ENCODE measurements at places on chromosomes 16 and 17. TPM values are rescaled to one million over a fixed set of nuclear protein-coding genes. Genes with fewer than 3 reads are reported as not detected.

The NT5C3B gene
- 92.5 TPM for polyA plus RNA-seq

The KCNJ2 gene
- polyA plus RNA-seq, result 8.3 TPM

The BIRC5 gene
- polyA plus RNA-seq, result 32.8 TPM

The SLC5A10 gene
- polyA plus RNA-seq, result not detected

The CCL1 gene
- polyA plus RNA-seq, result not detected

The GINS2 gene
- polyA plus RNA-seq, result 7.9 TPM

The FOXJ1 gene
- polyA plus RNA-seq, result not detected

The SLC16A6 gene
- polyA plus RNA-seq, result 0.60 TPM

The SOCS1 gene
- 1.2 TPM for polyA plus RNA-seq

The CNTNAP4 gene
- not detected for polyA plus RNA-seq

The SLC39A11 gene
- 7.8 TPM for polyA plus RNA-seq

The SLC35G6 gene
- not detected for polyA plus RNA-seq

The HIGD1B gene
- not detected for polyA plus RNA-seq

The ASGR1 gene
- polyA plus RNA-seq, result 13.7 TPM

The GNG13 gene
- polyA plus RNA-seq, result not detected

The ABCC12 gene
- polyA plus RNA-seq, result not detected

The IGSF6 gene
- not detected for polyA plus RNA-seq

The TMEM235 gene
- 0.18 TPM for polyA plus RNA-seq

The SLC2A4 gene
- 0.12 TPM for polyA plus RNA-seq

The MMP28 gene
- 7.1 TPM for polyA plus RNA-seq

The ZNF469 gene
- polyA plus RNA-seq, result 0.90 TPM

The KRT24 gene
- polyA plus RNA-seq, result not detected

The MMP2 gene
- polyA plus RNA-seq, result 1,752 TPM

The APOH gene
- not detected for polyA plus RNA-seq

The CLDN7 gene
- 24.9 TPM for polyA plus RNA-seq

The TBC1D3I gene
- polyA plus RNA-seq, result 0.26 TPM

The MYLK3 gene
- polyA plus RNA-seq, result not detected

The CTRB1 gene
- polyA plus RNA-seq, result not detected

The CLEC18A gene
- 0.65 TPM for polyA plus RNA-seq

The CD19 gene
- 0.06 TPM for polyA plus RNA-seq

The LRRC37B gene
- polyA plus RNA-seq, result 12.9 TPM

The OR1F1 gene
- 0.17 TPM for polyA plus RNA-seq

The CSNK2A2 gene
- polyA plus RNA-seq, result 43.3 TPM

The GPR142 gene
- not detected for polyA plus RNA-seq

The RNF112 gene
- 0.05 TPM for polyA plus RNA-seq

The PYDC1 gene
- polyA plus RNA-seq, result not detected

The PKMYT1 gene
- polyA plus RNA-seq, result 26.1 TPM

The ITFG1 gene
- 32.1 TPM for polyA plus RNA-seq

The OR1A2 gene
- polyA plus RNA-seq, result not detected

The C16orf96 gene
- polyA plus RNA-seq, result not detected

The TEKT1 gene
- polyA plus RNA-seq, result not detected

The UNC13D gene
- polyA plus RNA-seq, result 6.9 TPM

The CSH1 gene
- polyA plus RNA-seq, result not detected

The ZNF75A gene
- polyA plus RNA-seq, result 6.4 TPM

The LCAT gene
- polyA plus RNA-seq, result 32.5 TPM

The CLUH gene
- polyA plus RNA-seq, result 49.8 TPM

The ITGB3 gene
- polyA plus RNA-seq, result 50.2 TPM

The TAT gene
- not detected for polyA plus RNA-seq

The CMTM2 gene
- not detected for polyA plus RNA-seq

The C16orf54 gene
- polyA plus RNA-seq, result not detected

The ADORA2B gene
- polyA plus RNA-seq, result 8.8 TPM

The FAHD1 gene
- 85.0 TPM for polyA plus RNA-seq

The SKAP1 gene
- not detected for polyA plus RNA-seq

The FBXW10 gene
- polyA plus RNA-seq, result not detected

The SP6 gene
- 0.13 TPM for polyA plus RNA-seq
